Activated T-cell treated with anti-CD3 and anti-CD28 coated beads, Interleukin-2, amount 50 U/mL, for 24 hours (primary cell): ENCODE measurements at places on chromosomes 16 and 17.

GRCh38 chr17:50679008-50679544 is 28.6 kb downstream of the ANKRD40 start:
- H3K27ac ChIP-seq, result no peak overlapping the region
- peaks cover 23% of the 10 kb centered on the region for H3K27me3 ChIP-seq
- H3K4me3 ChIP-seq, result no peak overlapping the region
- H3K4me1 ChIP-seq, result peaks cover 4% of the 10 kb centered on the region
- DNase-seq, result no peak
- no peaks in the 10 kb centered on the region for H3K36me3 ChIP-seq

DNA sequence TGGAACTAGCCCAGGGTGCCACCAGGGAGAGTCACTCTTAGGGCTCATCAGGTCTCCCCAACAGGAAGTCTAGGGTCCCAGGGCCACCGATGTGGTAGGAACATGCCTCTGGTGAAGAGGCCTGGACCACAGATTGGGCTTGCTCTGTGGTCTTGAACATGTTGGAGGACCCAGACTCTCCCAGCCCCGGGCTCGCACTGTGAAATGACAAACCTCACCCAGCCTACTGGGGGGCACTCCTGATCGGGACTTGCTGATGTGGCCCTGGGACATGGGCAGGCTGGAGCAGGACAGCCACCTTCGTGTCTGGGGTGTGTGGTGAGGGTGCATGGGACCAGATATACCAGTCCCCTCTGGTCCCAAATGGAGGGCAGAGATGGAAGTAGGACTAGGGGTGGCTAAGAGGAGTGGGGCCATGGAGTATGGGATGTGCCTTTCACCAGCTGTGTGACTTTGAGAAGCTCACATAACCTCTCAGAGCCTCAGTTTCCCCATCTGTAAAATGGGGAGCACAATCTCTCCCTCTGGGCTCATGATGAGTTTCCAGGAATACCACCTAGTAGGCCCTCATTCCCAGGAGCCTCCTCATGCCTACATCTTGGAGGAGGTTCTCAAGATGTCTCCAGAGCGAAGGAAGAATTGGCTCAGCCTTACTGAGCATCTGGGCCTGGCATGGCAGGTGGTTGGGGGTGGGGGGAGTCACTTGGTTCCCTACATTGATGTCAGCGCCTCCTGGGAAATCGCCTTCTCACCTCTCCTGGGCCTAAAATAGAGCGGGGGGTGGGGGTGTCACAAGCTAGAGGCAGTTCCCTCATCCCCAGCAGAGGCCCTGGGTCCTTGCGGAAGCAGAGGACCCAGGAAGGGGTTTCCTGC is 1.5 kb upstream of the ADAM11 start:
- H3K4me1 ChIP-seq, result peaks cover 1% of the 10 kb centered on the region
- no peak overlapping the region for H3K27ac ChIP-seq
- H3K4me3 ChIP-seq, result no peak overlapping the region
- no peak for DNase-seq

GRCh38 chr17:47884905-47885730 is 10.9 kb upstream of the SP2 start:
- peaks cover 33% of the 10 kb centered on the region for H3K4me1 ChIP-seq
- no peaks in the 10 kb centered on the region for H3K27me3 ChIP-seq
- no peaks in the 10 kb centered on the region for H3K36me3 ChIP-seq
- no peak overlapping the region for H3K4me3 ChIP-seq

DNA sequence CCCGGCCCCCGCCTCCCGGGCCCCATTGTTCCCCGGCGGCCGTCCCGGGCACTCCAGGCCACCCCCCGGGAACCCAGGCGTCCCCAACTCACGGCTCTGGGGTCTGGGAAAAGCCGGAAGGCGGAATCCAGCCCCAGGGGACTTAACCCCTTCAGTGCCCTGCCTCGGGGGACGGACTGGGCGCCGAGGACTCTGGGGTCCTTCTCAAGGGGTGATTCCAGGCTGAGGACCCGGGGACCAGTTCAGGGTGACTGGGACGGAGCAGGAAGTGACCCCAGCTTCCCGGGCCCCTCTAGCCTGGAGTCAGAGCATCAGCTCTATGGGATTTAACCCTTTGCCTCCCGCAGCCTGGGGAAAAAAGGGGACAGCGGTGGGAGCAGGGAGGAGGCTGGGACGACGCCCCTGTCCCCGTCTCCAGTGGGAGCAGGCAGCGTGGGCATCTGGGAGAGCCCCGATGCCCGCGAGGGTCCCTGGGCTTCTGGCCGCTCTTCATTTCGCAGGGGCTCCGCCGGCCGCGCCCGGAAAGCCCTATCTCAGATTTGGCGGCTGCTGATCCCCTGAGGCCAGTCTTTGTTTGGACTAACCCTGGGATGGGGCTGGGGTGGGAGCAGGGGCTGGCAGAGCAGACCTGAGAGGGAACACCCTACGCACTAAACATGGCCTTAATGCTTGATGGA is at the start of gene ZNF629:
Gene ZNF629, minus strand, starts transcription at position 270 of the 677 bp plus-strand sequence. CDS start 2,723 bp downstream, outside the sequence.
- peaks cover 13% of the 10 kb centered on the region for H3K36me3 ChIP-seq
- H3K4me1 ChIP-seq, result peaks cover 21% of the 10 kb centered on the region
- H3K27me3 ChIP-seq, result peaks cover 4% of the 10 kb centered on the region
- H3K4me3 ChIP-seq, result peak within 1 kb of the TSS; percentile 85
- DNase-seq, result peak; percentile 66

DNA sequence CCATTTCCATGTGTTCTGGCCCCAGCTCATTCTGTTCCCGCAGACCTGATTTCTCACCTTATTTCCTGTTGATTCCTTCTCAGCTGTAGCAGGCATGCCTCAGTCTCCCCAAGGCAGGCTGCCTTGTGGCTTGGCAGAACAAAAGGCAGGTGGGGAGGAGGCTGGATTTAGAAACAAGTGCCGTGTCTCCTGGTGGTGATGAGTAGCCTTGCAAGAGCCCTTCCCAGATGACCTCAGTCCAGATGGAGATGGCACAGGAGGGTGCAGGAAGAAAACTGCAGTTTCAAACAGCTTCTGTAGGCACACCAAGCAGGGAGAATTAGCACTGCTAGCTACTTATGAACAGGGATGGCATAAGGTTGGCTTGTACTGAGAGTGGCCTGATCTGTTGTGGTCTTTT is 64.6 kb downstream of the ARHGAP44 start:
- DNase-seq, result no peak
- no peaks in the 10 kb centered on the region for H3K36me3 ChIP-seq
- no peak overlapping the region for H3K4me3 ChIP-seq
- H3K27me3 ChIP-seq, result no peaks in the 10 kb centered on the region
- no peak overlapping the region for H3K27ac ChIP-seq
- H3K4me1 ChIP-seq, result no peaks in the 10 kb centered on the region

DNA sequence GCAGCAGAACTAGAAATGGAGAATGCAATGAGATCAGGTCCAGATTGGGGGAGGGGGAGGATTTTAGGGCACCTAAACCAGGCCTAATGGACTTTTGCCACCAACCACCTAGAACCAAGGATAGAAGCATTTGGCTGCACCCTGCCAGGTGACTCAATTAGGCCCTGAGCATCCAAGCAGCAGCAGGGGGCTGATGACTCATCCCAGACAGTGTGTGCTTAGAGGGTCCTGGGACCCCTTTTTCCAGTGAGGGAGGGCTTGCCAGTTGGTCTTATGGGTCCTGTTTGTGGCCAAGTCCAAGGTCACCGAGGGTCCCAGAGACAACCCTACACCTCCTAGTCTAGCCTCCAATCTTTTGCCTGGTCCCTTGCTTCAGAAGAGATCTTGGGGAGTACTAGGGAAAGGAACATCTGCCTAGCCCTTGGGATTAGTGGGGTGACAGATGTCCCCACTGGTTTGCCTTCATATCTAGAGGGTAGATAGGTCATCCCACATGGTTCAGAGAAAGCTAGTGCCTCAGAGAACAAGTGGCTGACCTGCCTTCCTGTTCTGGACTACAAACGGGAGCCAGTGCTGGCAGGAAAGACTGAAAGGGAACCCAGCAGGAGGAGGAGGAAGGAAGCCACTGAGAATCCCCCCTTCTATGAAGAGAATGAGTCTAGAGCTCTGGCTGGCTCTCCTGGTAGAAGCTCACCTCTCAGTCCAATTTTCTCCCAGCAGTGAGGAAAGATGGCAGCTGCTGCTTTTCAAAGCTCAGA is 1.6 kb upstream of the TBKBP1 start:
- H3K4me3 ChIP-seq, result peak overlapping the region; percentile 82
- peaks cover 21% of the 10 kb centered on the region for H3K36me3 ChIP-seq
- DNase-seq, result no peak
- H3K27me3 ChIP-seq, result no peaks in the 10 kb centered on the region

DNA sequence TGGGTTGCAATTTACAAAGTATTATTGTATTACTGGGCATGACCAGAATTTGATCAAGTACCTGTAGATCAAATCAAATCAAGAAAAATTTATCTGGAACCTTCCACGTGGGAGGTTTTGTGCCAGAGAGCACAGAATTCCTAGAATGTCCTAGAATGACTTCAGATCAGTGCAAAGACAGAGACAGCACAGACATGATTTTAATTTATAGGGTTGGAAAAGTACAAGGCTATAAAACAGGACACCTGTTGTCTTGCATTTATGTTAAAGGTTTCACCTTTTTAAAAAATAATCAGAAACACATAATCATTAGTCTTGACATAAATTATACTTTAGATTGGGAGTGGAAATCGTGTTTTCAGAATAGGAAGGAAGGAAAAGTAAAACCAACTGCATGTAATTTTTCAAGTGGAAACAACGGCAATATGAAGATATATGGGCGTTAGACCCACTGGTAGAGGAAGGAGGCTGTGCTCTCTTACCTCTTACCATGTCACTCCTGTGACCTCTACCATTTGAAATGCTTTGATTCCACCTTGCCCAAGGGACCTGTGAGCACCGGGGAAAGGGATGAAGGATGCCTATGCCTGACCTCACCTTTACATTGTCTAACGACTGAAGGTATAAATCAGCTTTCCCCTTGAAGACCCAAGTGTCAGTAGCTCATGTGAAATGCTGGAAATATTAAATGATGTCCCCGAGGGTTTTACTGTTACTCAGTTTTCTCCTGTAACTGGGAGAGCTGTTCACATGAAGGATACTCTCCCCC is 100.4 kb downstream of the SNX11 start:
- no peaks in the 10 kb centered on the region for H3K27me3 ChIP-seq
- H3K4me1 ChIP-seq, result peaks cover 13% of the 10 kb centered on the region
- DNase-seq, result no peak
- H3K4me3 ChIP-seq, result no peak overlapping the region
- H3K36me3 ChIP-seq, result peaks cover 18% of the 10 kb centered on the region

DNA sequence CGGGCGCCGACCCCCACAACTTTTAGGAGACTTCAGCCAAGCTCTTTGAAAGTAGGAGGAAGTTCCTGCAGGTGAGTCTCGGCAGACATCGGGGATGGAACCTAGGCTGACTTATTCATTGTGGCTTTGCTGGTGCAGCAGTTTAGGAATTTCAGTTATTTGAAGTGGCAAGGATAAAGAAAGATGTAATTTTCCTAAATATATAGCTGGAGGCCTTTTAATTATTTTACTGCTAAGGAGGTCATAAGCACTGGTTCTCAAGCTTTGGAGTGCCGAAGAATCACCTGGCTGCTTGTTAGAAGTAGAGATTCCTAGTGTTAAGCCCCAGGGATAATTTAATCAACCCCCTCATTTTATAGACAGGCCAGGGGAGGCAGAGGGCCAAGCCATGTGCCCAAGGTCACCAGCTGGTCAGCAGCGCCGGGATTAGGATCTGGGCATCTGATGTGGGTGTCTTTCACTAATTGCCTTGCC is 28.9 kb upstream of the BCAR1 start:
- H3K27me3 ChIP-seq, result peaks cover 11% of the 10 kb centered on the region
- H3K27ac ChIP-seq, result no peak overlapping the region
- no peak for DNase-seq
- no peaks in the 10 kb centered on the region for H3K4me1 ChIP-seq
- H3K4me3 ChIP-seq, result no peak overlapping the region

DNA sequence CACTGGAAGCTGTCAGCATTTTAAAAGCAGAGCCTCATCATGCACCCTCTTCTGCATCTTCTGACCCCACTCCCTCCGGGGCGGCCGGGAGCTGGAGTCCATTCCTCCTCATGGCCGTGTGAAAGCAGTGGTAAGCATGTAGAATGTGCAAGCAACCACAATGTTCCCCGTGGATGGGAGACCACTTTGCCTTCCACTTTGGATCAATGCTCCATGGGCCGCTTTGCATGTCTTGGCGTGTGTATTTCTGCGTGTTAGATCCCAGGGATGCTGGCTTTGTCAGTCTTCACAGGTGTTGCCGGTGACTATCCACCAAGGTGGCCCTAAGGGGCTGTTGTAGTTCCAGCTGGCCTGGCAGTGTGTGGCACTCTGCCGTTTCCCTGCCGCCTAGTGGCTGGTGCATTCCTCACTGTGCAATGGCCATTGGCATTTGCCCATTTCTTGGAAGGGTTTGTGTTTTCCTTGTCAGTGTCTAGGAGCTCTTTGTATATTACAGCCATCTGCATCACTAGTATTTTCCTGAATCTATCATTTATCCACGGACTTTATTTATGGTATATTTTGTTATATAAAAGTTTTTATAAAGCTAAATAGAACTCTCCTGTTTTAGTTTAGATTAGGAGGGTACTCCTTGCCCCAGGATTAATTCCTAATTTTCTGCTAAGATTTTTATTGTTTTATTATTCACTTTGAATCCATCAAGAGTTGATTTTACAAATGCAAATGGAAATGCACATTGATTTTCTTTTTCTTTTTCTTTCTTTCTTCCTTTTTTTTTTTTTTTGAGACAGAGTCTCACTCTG is 5.8 kb upstream of the ALDH3A1 start:
- no peak for DNase-seq
- H3K36me3 ChIP-seq, result no peaks in the 10 kb centered on the region
- no peak overlapping the region for H3K4me3 ChIP-seq
- H3K27ac ChIP-seq, result no peak overlapping the region
- H3K27me3 ChIP-seq, result peaks cover 20% of the 10 kb centered on the region

GRCh38 chr17:80482555-80483308 is 6.3 kb upstream of the NPTX1 start:
- H3K27ac ChIP-seq, result no peak overlapping the region
- no peak for DNase-seq
- no peaks in the 10 kb centered on the region for H3K4me1 ChIP-seq
- no peaks in the 10 kb centered on the region for H3K36me3 ChIP-seq
- no peak overlapping the region for H3K4me3 ChIP-seq

GRCh38 chr17:18184143-18185031 is 759 bp downstream of the ALKBH5 start:
- no peaks in the 10 kb centered on the region for H3K27me3 ChIP-seq
- peaks cover 68% of the 10 kb centered on the region for H3K4me1 ChIP-seq
- peak overlapping the region; percentile 95 for H3K4me3 ChIP-seq
- H3K36me3 ChIP-seq, result peaks cover 54% of the 10 kb centered on the region
- DNase-seq, result peak; percentile 79

GRCh38 chr16:22788193-22788530 is 25.8 kb upstream of the HS3ST2 start:
- no peaks in the 10 kb centered on the region for H3K36me3 ChIP-seq
- peaks cover 24% of the 10 kb centered on the region for H3K27me3 ChIP-seq
- DNase-seq, result no peak
- no peak overlapping the region for H3K27ac ChIP-seq
- H3K4me1 ChIP-seq, result peaks cover 2% of the 10 kb centered on the region

- H3K27ac ChIP-seq, result peak overlapping the region; percentile 16
- H3K27me3 ChIP-seq, result peaks cover 14% of the 10 kb centered on the region
- peaks cover 23% of the 10 kb centered on the region for H3K4me1 ChIP-seq
- DNase-seq, result no peak
- H3K36me3 ChIP-seq, result peaks cover 2% of the 10 kb centered on the region
- no peak overlapping the region for H3K4me3 ChIP-seq
These were observed 43.9 kb downstream of the ARHGAP27 start for GRCh38 chr17:45388604-45389325.
